Activated T-cell treated with anti-CD3 and anti-CD28 coated beads for 1 hour (primary cell): ENCODE measurements at places on chromosomes 2 and 18.
A peak's percentile ranks its signal among the peaks of the same experiment; 100 is the strongest.

GRCh38 chr18:70431203-70431624, 142.4 kb downstream of the SOCS6 start:
- no peak for DNase-seq

GRCh38 chr2:205654878-205655605, 27.3 kb upstream of the NRP2 start:
- no peak for DNase-seq

DNA sequence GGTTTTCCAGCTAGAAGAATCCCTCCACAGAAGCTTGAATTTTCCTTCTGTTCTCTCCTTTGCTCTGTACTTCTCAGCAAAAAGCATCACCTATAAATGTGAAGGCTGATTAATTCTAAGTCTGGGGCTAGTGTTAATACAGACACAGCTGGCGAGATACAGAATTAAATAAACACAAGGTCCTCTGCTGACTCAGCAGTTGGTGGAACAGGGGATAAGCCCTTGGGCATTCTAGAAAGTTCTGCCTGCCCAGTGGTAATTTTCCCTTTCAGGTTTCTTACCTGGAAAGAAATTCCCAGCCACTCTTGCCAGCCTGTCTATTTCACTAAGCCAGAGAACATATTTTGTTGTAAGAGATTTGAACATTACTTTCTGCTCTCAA, 175.3 kb upstream of the MSH6 start:
- no peak for DNase-seq

DNA sequence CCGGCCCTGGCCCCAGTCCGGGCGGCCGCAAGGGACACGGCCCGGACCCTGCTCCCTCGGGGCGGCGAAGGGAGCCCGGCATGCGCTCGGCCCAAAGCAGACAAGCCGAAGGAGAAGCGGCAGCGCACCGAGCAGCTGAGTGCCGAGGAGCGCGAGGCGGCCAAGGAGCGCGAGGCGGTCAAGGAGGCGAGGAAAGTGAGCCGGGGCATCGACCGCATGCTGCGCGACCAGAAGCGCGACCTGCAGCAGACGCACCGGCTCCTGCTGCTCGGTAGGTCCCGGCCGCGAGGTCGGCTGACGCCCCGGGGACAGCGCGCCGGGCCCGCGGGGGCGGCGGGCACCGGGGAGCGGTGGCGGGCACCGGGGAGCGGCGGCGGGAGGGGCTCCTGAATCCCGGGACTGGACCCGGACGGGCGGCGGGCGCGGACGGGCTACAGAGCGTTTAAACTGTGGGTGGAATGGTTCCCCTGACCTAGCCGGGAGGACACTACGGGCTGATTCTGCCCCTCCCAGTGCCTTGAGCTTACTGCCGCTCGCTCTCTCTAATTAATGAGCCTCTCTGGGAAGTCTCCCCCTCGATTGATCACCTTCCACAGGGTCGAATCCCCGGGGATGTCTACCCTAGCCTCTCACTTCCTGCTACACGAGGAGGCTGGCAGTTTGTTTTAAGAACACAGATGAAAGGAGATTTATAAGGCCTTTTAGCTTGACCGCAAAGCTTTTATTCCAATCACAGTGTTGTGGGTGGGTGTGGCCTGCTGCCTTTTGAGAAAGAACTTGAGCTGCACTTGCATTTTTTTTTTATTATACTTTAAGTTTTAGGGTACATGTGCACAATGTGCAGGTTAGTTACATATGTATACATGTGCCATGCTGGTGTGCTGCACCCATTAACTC, 853 bp downstream of the GNAL start:
- no peak for DNase-seq

GRCh38 chr18:30862900-30863299, 179.6 kb downstream of the DSC3 start:
- DNase-seq = no peak

DNA sequence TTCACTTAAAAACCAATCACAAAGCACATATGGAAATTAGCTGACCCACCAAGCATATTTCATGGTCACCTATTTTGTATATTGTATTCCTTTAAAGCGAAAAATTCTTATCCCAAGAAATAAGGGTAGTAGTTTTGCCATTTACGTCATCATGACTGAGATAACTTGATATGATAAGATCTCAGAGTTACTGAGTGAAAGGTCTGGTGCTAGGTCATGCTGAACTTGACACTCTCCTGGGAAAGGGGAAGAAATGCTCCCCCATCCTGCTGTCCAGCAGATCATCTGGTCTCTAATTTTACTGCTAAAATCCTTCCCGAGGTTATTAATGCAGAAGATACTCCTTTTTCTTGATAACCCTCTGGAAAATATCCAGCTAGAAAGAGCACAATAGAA, 78.3 kb downstream of the BCL2 start:
- DNase-seq = no peak

- no peak for DNase-seq
These were observed 191.9 kb downstream of the MYO3B start for GRCh38 chr2:170369894-170370293.

DNA sequence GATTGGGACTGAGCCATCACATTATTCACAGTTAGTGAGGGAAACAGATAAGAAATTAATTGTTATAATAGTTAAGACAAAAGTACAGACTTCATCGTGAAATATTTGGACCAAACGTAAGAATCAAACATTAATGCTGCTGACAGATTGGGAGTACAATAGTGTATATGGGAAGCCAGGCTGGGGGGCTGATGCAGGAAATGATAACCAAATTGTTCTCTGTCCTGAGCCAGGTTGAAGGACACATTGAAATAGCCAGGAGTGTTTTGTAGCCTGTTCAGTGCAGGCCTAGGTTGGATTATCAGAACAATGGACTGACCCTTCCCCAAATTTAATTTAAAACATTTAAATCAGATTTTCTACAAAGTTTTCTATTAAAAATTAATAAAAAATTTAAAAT, 203.2 kb downstream of the BABAM2 start:
- DNase-seq = no peak

GRCh38 chr2:210727549-210727948, 171.2 kb downstream of the CPS1 start:
- no peak for DNase-seq

GRCh38 chr2:233247744-233248143, 3.7 kb upstream of the ATG16L1 start:
- DNase-seq = peak; percentile 37

DNA sequence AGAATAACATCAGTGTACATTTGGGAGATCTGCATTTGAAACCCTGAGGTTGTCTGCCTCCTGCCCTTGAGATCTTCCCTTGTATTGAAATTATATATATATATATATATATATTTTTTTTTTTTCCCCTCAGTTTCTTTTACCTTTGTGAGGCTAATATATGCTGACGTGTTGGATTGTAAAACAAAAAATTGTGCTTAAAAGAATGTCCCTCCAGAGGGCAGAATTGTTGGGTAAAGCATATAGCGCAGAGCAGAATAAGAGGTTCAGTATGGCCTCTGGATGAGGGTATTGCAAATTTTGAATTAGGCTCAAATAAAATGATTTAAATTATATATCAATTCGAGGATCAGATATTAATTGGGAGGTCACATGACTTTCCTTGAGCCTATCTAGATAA, 12.4 kb downstream of the NABP1 start:
- DNase-seq = no peak

DNA sequence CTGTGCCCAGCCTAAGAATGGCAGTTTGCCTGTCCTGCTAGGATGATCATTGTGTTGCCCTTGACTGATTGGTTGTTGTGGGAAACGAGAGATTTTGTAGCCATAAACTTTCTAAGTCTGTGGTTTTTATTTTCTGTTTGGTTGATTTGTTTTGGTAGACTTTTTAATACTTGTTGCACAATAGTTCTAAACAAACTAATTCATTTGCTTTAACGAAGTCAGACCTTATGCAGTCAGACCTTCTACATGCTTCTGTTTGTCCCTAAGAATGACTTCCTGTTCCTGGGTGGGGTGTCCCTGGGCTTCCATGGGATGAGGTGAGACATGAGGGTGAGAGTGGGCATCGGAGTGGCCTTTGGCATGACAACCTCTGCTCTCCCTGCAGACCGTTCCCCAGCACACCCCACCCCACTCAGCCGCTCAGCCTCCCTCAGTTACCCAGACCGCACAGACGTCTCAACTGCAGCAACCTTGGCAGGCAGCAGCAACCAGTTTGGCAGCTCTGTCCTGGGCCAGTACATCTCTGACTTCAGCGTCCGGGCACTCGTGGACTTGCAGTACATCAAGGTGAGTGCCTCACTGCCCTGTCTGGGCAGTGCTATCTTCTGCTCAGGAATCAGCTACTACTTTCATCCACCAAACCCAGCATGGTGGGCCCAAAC, 7.8 kb upstream of the CNNM3 start:
- DNase-seq = no peak

DNA sequence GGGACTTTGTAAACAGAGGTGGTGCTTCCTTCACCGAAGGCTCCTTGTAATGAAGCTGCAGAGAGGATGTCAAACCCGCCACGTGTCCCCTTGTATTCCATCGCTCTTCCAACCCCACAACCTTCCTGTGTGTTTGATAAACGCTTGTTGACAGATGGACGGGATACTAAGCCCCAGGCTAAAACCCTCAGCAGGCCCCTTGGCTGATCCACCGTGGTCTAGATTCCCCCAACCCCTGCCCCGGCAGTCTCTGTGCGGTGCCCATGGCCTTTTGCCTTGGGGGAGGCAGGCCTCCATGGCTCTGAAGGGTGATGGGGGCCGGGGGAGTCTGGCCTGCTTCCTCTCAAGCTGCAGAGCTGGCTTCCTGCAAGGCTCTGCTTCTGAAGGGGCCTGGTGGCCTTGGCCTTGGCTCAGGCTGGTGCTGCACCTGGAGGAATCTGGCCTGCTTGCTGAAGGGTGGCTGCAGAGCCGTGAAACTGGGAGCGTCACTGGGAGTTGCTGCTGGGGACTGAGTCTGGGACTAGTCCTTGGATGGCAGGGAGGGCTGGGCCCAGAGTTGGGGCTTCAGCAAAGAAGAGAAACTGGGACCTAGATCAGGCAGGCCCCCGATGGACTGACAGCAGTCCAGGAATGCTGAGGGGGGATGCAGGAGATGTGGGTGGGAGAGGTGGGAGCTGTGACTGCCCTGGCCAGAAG, 9.6 kb upstream of the NTSR2 start:
- DNase-seq = no peak

DNA sequence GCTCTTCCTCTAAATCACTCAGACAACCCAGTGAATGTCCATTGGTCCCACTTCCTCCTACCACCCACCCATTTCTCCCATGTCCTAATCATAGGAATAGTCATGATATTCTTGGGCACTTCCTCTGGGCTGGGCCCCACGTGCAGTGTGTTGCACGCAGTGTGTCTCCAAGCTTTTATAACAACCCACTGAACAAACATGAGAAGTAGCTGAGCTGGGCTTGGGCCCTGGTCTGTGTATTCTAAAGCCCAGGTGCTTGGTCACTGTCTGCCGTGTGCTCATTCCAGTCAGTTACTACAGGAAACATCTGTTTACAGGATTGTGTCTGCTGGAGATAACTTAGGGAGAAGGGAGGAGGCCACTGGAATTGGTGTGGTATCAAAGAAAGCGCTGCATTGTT, 64.2 kb upstream of the THOC1 start:
- DNase-seq = no peak

GRCh38 chr2:7567646-7568045, 650.4 kb downstream of the RNF144A start:
- peak; percentile 36 for DNase-seq

GRCh38 chr2:62305421-62306176, 109.7 kb downstream of the B3GNT2 start:
- peak; percentile 20 for DNase-seq

GRCh38 chr18:54647176-54647575, 56.1 kb downstream of the DYNAP start:
- DNase-seq = no peak

- no peak for DNase-seq
These were observed 819.9 kb upstream of the PIK3C3 start for GRCh38 chr18:41135146-41135545.

GRCh38 chr2:130852521-130853115, 15.9 kb downstream of the ARHGEF4 start:
- DNase-seq = no peak

- DNase-seq = no peak
These were observed 12.1 kb downstream of the UPP2 start for GRCh38 chr2:158113741-158114295.

GRCh38 chr18:79749251-79750191, 48.2 kb upstream of the KCNG2 start:
- no peak for DNase-seq

GRCh38 chr2:240935103-240935876, 29.2 kb downstream of the CROCC2 start:
- DNase-seq = no peak

GRCh38 chr2:137380610-137381009, 583.7 kb upstream of the HNMT start:
- no peak for DNase-seq

DNA sequence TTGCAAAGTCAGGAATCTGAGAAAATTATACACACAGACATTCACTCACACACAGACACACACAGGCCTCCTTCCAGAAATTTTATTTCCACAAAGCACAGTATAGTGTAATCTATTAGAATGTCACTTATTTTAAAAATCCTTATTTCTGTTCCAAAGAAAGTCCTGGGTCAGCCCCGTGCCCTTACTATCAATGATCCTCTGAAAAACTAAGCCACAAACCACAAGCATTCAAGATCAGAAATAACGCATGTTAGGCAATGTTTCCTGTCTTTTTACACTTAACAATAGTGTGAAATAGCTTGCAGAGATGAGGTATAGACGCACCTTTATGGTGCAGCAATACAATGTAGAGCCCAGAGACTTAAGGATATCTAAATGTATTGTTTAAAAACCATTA, 25.8 kb downstream of the TBC1D8 start:
- DNase-seq = no peak

GRCh38 chr2:134203175-134203574, 50.7 kb upstream of the MGAT5 start:
- DNase-seq = no peak

DNA sequence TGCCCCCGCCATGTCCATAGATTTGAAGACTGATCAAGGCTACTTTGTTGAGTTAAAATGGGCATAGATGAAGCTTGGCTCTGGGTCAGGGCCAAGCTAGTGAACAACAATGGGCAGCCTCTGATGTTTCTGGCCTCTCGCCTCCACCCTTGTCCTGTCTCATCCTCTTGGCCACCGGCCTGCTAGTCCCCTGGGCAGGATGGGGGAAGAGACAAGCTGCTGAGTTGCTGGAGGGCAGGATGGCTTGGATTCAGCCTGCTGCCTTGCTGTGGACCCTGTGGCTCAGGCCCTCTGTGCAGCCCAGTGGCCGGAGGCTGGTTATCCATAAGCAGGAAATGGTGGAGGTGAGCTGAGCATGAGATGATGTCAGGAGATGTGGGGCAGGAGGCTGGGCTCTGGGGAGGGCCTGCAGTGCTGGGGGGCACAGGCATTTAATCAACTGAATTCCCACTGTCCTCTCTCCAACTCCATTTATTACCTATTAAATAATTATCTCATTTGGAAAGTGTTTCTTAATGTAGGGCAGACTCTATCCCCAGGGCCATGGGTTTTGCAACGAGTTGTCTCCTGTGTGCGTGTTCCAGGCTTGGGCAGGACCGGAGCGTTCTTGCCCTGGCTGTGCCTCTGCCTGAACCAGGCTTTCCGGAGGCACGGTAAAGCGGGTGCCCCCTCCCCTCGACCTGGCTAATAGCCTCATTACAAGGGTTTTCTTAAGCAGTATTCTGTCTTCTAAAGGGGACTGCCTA, 122.9 kb downstream of the GLI2 start:
- DNase-seq = no peak

GRCh38 chr2:68468801-68469200, 1.4 kb downstream of the APLF start:
- no peak for DNase-seq
